Suppressor macrophage treated with lipopolysaccharide for 4 hours (primary cell): ENCODE measurements at places on chromosomes 1 and 21.
A peak's percentile ranks its signal among the peaks of the same experiment; 100 is the strongest.

DNA sequence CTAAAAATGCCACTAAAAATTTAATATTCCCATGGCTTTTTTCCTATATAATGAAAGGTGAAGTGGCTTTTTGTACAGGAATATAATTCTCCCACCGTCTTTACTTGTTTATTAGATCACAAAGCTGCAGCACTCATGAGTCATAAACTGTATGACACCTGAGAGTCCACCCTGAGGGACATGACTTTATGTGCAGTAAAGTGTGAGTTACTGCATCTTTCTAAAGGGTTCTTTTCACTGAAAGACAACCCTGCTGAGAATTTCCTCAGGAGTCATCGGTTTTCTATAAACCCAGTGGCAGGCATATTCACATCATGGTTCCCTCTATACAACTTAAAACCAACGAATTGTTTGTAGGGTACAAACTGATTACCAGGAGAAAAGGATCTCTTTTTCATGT lies 77.4 kb downstream of the APP start:
- no peak for DNase-seq

GRCh38 chr21:39467746-39468145 lies 16.0 kb downstream of the SH3BGR start:
- DNase-seq = no peak

DNA sequence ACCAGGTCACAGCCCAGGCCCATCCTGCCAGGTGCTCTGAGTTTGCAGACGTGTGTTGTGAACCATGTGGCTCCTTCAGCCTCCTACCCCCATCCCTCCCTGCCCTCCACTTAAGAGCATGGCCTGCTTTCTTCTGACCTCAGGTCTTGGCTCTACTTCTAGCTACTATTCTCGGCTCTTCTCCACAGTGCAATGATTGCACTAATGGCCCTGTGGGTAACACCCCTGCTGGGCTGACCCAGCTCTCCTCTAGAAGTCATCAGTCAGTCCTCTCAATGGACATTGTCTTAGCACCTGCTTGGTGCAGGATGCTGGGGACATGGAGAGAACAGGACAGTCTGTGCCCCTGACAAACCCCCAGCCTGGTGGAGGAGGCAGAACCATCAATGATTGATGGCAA lies 22.2 kb upstream of the IFFO2 start:
- DNase-seq = no peak

GRCh38 chr1:238409191-238409850 lies 518.6 kb upstream of the ZP4 start:
- DNase-seq = peak; percentile 53

- no peak for DNase-seq
These were observed 4.8 kb upstream of the ACTL8 start for GRCh38 chr1:17750333-17750732.

GRCh38 chr1:179166663-179167417 lies 62.6 kb downstream of the ABL2 start:
- no peak for DNase-seq

- peak; percentile 10 for DNase-seq
These were observed 383.2 kb downstream of the DISC1 start for GRCh38 chr1:232009741-232010140.

DNA sequence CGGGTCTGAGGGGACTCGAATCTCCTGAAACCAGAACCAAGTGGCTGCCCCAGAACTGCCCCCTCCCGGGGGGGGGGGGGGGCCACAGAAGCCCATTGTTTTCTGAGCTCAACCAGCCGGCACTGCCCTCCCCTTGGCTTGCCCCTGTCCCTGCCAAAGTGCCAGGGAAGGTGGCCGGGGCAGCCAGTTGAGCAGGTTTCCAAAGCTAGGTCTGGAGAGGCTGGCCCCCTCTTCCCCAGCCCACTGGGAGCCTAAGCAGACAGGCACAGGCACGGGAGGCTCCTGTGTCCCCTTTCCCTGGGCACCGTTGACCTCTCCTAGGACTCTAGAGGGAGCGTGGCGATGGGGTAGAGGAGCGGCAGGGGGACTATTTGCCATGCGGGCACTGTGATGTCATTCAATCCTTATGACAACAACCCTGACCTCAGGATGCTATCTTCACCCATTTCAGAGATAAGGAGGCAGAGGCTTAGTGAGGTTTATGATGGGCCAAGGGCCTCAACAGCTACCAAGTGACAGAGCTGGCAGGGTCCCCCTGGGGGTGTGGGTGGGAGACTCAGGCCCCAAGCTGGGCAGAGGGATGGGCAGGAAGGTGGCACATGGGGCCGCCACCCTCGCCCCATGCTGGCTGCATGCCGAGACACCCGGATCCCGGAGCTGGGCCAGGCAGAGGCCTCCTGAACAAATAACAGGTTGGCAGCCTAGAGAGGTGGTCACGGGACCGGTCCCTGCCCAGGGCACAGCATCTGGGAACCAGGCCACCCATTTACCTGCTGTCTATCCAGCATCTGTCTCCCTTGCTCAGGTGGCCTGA lies 35.0 kb downstream of the RAP1GAP start:
- no peak for DNase-seq

GRCh38 chr1:219797009-219797408 lies 131.3 kb downstream of the SLC30A10 start:
- no peak for DNase-seq
